ENCODE measurements at places on chromosomes 4 and X. TPM values are rescaled to one million over a fixed set of nuclear protein-coding genes. Genes with fewer than 3 reads are reported as not detected.

The GPR82 gene
- not detected for total RNA-seq

DNA sequence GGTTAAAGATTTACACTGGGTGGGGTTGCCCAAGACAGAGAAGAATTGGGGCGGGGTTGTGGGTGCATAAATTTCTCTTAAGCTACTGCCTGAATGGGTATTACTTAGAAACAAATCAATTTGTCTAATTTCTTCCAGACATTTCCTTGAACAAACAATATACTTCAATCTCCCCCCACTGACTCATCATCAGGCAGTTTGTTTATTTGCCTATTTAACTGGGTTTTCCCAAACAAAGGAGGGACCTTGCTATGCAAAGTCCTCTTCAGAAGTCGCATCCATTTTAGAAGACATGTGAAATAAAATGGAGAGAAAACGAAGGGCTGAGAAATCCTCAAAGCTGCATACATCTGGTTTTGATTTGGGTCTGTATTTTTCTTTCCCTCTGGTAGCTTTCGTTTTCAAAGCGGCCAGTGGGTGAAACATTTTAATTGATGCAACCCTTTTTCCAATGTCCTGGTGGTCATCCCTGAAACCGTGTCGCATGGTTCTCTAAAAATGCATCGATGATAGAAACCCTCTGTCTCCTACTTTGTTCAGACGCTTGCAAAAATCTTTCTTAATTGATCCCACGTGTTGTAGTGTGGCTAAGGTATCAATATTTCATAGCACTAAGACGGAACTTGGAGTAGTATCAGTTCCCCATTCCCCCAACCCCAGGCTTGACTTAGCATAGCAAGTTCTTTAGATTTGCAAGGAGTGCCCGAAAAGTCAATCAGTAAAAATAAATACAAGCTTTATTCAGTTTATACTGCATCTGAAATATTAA, 115.1 kb upstream of the MXRA5 start:
- DNase-seq = no peak

The VSIG4 gene
- total RNA-seq = not detected

DNA sequence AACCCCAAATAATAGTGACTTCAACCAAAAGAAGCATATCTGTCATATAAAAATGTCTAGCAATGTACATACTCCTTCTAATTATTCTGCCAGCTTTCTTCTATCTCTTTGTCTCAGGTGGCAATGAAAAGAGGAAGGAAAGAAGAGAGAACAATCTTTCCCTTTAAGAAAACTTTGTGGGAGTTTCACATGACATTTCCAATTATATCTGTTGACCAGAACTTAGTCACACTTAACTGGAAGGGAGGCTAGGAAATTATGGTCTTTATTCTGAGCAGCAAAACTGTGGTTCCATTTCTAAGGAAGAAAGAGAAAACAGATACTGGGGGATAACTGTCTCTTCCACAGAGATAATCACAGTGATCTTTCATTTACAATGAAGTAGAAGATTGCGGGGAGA, 12.9 kb upstream of the MAOA start:
- no peak for DNase-seq

DNA sequence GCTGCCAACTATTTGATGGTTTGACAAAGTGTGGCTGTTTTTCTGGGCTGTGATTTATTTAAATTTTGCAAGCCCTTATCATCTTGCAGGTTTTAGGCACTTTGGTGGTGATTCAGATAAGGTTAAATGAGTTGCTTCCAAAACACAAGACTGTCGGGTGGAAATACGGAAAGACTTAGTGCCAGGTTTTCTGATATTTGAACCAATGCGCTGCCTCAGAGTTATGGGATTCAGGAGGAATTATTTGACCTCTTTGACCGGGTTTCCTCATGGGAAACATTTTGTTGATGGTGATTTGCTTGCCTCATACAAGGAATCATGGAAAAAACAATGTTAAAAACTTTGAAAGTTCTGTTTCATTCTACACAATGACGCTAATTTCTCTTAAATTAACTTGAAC, 136.1 kb upstream of the MAP9 start:
- DNase-seq = no peak

The HPGDS gene
- total RNA-seq = not detected

GRCh38 chrX:39850630-39851152, 247.1 kb downstream of the BCOR start:
- DNase-seq = no peak

The FBXL5 gene
- total RNA-seq = 64.1 TPM

The P2RY10 gene
- not detected for total RNA-seq

The NXF2 gene
- total RNA-seq = not detected
